ENCODE measurements at places on chromosomes 6 and 20. TPM values are rescaled to one million over a fixed set of nuclear protein-coding genes. Genes with fewer than 3 reads are reported as not detected.

- DNase-seq, result peak; percentile 85
These were observed at the start of gene RCAN2 for GRCh38 chr6:46491201-46491627. RCAN2 (minus strand) TSS chr6:46491449.

GRCh38 chr20:52540509-52540908 is 348.9 kb upstream of the ZFP64 start:
- no peak for DNase-seq

ZNF311 gene
- total RNA-seq, result 1.8 TPM

DNA sequence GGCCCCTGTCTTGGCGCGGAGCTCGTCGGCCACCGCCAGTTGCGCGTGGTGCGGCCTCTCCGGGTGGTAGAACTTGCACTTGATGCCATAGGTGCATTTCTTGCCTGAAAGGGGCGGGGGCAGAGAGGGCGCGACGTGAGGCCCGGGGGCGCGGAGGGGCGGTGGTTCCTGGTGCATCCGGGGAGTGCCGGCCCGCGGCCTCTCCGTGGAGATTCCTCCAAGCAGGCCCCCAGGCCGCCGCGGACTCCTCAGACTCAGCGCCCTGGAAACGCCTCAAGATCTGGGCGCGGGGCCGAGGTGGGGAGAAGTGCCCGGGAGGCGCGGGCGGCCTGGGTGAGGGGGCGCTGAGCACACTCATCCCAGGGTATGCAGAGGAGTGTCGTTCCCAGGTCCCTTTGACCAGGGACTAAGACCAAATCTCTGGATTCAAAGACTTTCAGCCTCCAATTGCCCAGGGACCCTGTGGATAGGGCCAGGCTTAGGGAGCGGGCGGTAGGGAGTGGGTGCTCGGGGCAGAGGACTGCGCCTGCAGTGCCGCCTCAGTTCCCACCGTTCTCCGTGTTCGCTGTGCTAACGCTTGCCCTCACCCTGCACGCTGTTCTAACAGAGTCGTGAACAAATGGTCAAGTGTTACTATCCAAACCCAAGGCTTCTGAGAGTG is 33.3 kb downstream of the ZC3H12D start:
- peak; percentile 85 for DNase-seq

- DNase-seq, result no peak
These were observed 262.2 kb downstream of the NRN1 start for GRCh38 chr6:5744497-5744896.

DNA sequence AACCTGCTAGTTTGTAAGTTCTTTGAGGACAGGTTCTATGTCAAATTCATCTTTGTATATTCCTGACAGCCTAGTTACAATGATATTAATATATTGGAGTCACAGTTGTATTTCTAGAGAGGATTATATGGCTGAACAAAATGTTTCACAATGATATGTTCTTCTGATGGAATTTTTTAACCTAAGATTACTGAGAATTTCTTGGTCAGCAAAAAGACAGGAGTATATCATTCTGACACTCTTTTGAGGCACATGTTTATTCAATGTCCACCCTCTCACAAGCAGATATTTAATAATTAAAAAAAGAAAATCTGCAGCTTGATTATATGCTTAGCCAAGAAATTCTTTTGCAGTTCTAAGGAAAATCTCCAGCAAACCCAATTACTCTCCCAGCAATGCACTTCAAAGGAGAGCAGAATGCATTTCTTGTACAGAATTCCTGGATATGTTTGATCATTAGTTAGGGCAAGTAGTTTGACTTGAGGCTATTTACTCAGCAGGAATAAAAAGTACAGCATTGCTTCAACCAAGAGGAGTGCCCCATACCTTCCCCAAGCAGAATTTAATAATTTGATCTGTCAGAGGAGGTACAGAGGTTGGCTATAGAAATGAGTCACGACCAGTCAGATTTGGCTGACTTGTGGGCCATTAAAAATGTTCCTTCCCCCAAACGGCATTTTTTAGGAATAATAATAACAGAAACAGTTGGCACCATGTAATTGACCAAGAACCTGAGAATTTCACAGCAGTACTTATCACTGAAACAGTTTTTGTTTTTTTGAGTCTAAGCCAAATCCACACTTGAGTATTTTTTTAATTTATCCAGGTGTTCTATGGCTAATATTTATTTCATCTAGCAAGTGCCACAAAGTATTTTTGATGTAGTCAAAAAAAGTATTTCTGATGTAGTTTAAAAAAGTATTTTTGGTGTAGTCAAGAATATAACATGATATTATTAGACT is 508.1 kb upstream of the FLRT3 start:
- DNase-seq, result no peak

TSPO2 gene
- total RNA-seq, result not detected

- no peak for DNase-seq
These were observed 28.9 kb upstream of the HLA-C start for GRCh38 chr6:31300797-31301196.

DNA sequence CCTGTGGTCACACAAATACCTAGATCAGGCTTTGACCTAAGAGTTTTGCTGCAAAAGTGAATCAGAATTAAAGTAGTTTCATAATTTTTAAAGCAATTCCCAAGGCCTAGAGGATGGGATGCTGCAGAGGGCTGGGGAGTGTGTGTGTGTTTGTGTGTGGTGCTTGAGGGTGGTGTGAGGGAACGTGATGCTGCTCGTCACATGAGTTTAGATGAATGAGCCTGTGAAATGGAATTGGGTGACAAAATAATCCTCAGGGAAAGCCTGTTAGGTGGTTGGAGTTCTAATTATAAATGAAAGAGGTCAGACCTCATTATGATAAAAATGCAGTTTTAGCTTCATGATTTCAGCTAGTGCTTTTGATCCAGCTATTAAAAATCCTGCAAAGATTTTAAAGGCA is 87.5 kb upstream of the TMEM170B start:
- no peak for DNase-seq

DNA sequence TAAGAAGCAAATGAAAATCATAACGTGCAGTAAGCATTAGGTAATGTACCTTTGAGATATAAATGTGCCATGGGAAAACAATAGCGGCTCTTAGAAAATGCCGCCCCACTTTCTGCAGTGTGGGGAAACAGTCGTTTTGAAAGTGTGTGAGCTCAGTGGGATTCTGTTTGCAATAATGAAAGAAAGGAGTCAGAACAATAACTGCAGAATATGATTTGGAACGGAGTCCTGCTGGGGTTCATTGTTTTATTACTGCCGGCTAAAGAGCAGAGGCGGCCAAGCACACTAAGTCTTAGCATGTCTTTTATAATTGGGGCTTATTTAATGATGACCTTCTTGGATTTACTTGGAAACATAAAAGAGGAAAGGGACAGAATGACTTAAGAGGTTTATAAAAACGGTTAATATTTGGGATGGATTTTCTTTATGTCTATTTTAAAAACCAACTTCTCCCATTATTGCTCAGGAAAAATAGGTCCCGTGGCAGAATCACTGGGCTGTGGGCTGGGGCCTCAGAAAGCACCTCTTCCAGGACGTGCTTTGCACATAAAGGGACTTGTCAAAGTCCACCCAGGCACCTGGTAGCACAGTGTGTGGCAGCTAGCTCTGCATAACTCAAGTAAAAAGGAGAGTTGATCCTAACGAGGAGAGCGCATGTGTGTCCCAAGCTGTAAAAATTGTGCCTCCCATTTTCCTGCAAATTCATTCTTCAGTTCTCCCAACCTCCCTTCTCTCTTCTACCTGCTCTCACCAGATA is 44.0 kb upstream of the SLC22A16 start:
- no peak for DNase-seq

- no peak for DNase-seq
These were observed 18.7 kb upstream of the TOP1 start for GRCh38 chr20:41009946-41010345.

DNA sequence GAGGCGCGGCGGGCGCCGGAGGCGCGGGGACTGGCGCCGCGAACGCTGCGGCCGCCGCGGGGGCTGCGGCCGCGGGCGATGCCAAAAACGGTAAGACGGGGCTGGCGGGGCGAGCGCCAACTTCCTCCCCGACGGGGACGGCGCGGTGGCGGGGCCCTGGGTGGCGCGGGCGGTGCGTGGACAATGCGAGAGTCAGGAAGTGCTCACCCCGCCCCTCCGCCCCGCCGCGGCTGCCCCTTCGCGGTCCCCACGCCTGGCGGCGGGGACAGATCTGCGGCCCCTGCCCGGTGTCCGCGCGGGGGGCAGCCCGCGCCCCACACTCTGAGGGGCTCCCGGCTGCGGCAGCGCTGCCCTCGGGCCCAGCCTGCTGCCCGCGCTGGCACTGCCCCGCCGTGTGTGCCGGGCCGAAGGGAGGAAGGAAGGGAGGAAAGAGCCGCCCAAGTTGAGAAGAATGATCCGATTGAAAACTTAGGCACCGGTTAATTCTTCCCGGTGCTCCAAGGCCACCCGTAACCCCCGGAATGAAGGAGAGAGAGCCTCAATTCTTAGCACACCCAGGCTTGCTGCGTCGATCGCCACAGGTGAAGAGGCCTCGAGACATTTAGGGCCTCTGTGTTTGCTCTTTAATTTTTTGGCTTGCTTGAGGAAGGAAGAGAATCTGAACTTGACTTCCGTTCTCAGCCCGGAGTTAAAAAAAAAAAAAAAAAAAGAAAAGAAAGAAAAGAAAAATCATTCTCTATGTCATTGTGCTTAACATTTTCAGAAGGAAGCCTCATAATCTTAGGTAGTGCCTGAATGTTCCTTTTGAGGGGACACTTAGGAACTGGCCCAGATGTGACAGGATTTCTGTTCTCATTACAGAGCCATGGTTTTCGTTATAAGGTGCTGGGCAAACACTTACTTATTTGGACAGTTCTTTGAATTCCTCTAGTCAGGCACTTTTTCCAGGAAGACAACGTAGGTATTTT is 982 bp downstream of the HECA start:
- peak; percentile 90 for DNase-seq
